Heart left ventricle (tissue), 16 donors: ENCODE measurements at places on chromosomes 3 and 15.
A peak's percentile ranks its signal among the peaks of the same experiment; 100 is the strongest.

DNA sequence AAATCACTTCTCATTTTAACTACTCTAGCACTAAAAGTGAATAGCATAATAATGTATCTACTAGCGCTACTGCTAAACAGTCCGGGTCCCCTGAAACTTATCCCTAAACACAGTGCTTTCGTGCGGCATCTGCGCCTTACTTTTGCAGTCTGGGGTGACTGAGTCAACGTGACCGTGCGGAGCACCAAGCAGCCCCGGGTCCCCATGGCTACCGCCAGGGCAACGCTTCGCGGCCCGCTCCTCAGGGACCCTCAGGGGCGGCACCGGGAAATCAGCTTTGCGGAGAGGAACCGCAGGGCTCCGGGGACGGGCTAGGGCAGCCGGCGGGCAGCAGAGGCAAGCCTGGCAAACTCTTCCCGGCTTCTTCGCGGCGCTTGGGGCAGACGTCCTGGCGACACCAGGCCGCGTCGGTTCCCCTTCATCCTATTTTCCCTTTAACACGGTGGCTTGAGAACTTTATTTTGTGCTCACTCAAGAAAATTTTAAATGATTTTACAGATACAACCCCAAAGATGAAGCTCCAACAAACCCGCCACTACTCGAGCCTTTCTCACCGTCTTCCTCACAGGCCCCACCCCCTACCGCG, 757 bp upstream of the DIPK2A start:
- peak; percentile 64 for DNase-seq

DNA sequence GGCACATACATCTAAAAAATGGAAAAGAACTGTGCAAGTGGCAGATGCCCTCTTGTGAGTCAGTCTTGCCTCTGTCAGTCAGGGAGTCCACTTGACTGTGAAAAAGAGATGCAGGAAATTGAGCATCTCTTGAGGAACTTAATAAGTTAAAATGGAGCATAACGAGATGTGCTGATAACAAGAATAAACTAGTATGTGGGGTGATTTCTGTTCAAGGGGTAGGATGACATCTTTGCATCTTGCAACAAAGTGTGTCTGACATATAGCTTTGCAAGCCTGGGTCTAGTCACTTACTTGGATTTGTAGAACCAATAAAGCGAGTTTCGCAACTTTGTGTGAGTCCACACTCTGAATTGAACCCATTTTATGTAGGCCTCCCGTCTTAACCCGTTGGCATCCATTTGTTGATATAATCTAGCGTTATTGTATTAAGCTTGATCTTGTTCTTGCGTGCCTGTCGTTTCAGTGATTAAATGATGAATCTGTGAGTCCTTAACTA, 2.2 kb downstream of the USP3 start:
- DNase-seq, result no peak

GRCh38 chr3:156859578-156859977, 33.4 kb downstream of the LEKR1 start:
- DNase-seq, result no peak

- DNase-seq, result no peak
Measured at GRCh38 chr3:111509308-111509707, 32.7 kb upstream of the CD96 start.

DNA sequence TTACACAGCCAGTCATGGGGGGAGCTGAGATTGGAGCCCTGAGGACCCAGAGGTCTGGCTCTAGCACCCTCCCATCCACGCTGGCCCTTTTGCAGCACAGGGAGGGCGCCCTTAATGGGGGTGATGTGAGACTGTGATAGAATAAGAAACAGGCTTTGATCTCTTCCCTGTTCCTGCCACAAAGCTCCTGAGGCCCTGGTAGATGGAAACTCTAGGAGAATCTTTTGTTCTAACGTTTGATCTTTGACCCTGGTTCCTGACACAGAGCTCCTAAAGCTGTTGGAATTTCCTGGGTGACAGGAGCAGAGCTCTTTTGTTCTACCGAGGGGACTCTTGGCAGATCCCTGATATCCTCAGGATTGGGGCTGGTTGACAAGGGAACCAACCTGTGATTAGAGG, 1.2 kb upstream of the UROC1 start:
- DNase-seq, result no peak

DNA sequence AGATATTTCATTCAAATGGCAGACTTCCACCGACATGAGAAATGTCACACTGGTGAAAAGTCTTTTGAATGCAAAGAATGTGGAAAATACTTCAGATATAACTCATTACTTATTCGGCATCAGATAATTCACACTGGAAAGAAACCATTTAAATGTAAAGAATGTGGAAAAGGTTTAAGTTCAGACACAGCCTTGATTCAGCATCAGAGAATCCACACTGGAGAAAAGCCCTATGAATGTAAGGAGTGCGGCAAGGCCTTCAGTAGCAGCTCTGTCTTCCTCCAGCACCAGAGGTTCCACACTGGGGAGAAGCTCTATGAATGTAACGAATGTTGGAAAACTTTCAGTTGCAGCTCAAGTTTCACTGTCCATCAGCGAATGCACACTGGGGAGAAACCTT, 8.6 kb upstream of the ZNF621 start:
- DNase-seq, result no peak

DNA sequence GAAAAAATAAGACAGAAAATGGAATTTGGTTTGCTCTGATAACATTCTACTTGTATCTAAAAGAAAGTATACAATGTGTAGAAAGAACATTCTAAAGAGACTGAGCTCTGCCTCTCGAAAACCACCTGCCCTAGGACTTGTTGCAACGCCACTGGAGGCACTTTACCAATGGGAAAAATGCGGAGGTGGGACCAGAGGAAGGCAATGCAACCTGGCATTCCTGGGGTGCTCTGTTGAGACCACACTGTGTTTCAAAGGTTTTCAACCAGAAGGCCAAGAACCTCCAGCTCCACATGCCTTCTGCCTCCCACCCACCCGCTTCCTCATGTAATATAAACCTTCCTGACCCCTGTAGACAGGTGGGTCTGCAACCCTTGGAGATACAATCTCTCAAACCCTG, 4.5 kb downstream of the PROK2 start:
- DNase-seq, result no peak

DNA sequence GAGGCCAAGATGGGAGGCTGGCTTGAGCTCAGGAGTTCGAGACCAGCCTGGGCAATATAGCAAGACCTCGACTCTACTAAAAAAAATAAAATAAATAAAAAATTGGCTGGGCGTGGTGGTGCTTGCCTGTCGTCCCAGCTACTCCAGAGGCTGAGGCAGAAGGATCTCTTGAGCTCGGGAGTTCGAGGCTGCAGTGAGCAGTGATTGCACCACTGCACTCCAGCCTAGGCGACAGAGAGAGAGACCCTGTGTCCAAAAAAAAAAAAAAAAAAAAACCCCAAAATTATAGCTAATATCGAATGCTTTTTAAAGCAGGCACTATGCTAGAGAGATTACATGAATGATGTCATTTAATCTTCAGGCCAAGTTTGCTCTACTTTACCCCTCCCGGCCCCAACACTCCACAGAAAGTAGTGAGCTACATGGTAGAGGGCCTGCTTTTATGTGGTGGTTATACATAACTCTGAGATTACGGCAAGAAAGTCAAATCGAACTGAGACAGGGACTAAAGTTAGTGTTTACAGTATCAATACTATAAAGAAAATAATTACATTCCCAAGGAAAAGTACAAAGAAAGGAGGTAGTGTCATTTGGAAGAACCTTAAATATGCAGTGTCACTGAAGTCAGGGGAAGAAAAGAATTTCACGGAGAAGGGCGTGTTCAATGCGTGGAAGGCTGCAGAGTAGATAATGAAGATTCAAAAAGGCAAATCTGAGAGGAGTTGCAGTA, 1.1 kb downstream of the ADPGK start:
- DNase-seq, result no peak

- no peak for DNase-seq
Measured at GRCh38 chr3:99023590-99024192, 122.2 kb upstream of the DCBLD2 start.

DNA sequence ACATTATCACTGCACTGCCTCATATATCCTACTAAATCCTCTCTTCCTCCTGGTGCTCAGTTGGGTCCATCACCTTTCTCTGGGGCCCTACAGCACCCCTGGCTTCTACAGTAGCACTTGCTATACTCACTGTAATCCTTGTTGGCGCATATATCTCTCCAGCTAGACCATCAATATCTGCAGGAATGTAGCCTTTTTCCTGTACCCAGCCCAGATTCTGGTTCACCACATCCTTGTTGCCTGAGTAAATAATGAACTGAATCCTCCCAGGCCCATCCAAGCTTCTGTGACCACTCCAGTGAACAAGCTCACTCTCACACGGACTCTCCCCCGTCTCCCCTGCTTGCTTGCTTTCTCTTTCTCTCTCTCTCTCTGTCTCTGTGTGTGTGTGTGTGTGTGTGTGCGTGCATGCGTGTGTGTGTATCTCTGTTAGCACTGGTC, 62.5 kb upstream of the LIPC start:
- no peak for DNase-seq

GRCh38 chr15:44595656-44596510, 58.9 kb downstream of the EIF3J start:
- DNase-seq, result no peak

GRCh38 chr3:114623420-114624046, 329.7 kb downstream of the TIGIT start:
- DNase-seq, result no peak

DNA sequence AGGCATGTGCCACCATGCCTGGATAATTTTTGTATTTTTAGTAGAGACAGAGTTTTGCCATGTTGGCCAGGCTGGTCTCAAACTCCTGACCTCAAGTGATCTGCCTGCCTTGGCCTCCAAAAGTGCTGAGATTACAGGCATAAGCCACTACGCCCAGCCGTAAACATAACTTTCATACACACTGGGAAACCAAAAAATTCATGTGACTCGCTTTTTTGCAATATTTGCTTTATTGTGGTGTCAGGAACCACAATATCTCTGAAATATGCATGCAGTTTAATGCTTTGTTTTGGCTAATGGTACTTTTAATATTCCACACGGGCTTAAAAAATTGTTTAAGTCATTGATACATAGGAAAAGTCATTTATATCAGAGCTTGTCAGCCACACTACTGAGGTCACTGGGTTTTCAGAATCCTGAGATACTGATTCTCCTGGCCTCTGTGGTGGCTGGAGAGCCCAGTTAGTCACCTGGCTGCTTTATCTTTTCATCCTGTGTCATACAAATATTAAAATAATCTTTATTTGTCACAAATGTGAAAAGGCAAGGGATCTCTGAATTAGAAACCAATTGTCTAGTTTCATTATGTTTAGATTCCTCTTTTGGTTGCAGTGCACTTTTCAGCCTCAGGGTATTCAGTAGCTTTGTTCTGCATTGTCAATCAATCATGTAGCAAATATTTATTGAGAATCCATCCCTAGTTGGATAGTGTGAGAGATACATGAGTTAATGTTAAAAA, 10.0 kb downstream of the TMEM62 start:
- no peak for DNase-seq

DNA sequence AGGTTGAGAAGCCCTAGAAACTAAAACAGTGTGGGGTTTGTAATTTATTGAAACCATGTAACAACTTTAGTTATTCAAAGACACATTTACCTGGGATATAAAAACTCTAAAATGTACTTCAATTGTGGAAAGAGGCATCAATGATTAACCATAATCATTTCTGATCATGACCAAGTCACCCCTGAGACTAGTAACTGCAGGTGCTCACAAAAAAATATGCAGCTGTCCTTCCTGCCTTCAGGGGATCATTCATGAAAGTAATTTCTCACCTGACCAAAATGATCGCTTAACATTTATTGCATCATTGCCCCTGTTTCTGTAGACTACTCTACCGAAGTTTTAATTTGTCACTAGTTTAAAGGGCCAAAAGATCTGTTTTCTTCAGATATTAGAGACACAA, 9.0 kb downstream of the ACP3 start:
- DNase-seq, result no peak

- no peak for DNase-seq
Measured at GRCh38 chr3:122758877-122759560, 34.6 kb downstream of the HSPBAP1 start.

DNA sequence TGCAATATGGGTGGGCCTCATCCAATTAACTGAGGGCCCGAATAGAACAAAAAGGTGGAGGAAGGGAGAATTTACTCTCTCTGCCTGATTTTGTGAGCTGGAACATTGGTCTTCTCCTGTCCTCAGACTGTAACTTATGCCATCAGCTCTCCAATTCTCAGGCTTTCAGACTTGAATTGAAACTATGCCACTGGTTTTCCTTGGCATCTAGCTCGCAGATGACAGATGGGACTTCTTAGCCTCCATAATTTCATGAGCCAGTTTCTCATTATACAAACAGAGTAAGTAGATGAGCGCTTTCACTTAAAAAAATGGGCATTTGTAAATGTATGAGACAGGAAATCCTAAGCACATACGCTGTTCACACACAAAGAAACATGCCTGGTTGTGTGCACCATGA, 8.7 kb upstream of the PTX3 start:
- DNase-seq, result no peak

DNA sequence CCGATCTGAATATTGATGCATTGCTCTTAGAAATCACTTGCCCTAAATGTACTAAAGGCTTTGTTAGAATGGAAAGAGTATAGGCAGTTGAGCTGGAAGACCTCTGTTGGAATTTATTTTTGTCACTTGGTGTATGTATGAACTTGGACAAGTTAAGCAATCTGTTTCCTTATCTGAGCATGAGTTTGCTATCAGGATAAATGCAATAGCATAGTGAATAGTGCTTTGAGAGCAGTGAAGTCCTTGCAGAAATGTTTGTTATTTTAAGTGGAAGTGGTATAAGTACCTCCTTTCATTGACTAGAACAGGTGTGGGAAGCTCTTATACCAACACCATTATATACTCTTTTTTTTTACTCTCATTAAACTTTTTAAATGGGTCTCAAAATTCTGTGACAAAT, 146.4 kb upstream of the ONECUT1 start:
- DNase-seq, result no peak

DNA sequence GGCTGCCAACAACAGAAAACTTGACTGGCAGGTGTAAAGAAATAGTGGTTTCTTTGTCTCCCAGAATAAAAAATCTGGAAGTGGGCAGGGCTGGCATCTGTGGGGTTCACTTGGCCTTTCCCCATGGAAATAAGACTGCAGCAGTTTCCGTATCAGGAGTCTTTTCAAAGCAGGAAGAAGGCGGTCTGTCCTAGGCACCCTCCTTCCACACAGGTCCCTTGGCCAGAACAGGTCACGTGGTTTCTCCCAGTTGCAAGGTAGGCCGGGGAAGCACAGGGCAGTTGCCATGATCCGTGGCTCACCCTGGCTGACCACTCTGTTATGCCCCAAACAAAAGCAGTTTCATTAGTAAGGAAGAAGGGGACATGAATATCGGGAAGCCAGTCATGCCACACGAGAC, 45.4 kb downstream of the ZDHHC19 start:
- DNase-seq, result no peak

DNA sequence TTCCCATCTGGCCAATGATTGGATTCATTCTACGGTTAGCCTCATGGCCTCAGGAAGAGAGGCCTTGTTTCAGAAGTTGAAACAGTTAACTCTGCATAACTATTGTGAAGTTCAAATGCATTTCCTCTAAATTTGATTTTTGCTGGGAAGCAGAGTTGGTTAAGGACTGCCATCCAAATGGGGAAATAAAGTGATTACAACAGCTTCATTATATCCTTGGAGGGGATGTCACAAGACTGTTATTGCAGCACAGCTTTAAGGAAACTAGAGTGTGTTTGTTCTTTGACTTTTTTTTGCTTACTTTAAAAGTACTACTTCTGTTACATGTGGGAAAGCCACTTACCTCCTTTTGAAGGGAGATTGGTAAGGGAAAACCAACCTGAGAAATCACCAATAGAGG, 164.8 kb downstream of the AKAP13 start:
- no peak for DNase-seq
